Stimulated activated CD4-positive, alpha-beta T cell treated with anti-CD3 and anti-CD28 coated beads, Interleukin-1b, Interleukin-23, amount 100 ng/mL, for 1 hour (primary cell): ENCODE measurements at places on chromosomes 5 and 9.

DNA sequence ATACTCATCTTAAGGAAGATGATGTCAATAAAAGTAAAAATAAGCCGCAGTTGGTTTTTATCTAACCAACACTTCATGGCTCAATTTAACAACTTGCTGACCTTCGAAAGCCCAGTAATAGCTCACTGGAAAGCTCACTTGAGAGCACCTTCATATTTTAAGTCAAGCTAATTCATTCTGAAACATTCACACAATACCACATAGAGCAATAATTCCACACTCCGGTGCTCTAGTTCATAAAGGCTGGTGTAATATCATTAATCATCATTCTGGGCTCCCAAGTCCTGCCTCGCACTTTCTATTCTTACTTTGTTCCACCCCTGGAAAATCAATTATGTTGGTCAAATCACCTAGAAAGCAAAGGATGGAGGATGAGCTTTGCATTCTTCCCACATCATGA lies 74.4 kb downstream of the ELAVL2 start:
- no peak for DNase-seq

GRCh38 chr9:34712140-34712539 lies 2.2 kb upstream of the CCL21 start:
- no peak for DNase-seq

- peak; percentile 46 for DNase-seq
Measured at GRCh38 chr9:129697656-129698253, 32.3 kb downstream of the PRRX2 start.

DNA sequence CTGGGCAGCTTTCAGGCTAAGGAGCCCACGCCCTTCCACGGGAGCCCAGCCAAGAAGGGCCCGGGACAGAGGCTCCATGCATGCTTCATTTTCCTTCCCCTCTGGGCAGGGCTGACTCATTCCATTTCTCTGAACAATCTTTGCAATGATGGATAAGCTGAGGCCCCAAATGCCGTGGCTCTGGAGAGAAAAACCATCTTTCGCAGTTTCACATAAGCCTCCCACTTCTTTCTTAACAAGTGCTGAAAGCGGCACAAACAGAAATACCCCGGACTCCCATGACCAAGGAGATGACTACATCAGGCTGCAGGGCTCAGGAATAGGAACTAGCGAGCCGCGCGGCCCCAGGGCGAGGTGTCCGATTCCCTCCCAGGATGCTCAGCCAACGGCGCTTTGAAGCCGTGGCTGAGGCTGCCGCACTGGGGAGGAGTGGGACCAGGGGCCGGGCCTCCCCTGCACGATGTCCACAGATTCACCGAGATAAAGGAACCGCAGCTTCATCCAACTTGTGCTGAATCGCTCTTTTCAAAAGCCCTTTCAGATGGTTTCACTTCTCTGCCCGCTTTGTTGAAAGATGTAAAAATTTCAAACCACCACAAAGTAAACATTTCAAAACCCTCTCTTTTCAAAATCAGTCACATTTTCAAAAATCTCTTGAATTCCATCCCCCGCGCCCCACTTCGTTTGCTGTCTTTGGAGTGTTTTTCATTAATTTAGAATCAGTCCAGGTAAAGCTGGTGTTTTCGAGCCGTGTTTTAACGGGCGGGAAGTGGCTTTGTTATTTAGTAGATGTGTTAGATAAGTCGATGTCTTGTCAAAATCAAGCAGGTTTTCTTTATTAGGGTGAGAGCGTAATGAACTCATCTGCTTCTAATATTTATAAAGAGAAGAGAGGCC lies 96.5 kb upstream of the LMX1B start:
- no peak for DNase-seq

DNA sequence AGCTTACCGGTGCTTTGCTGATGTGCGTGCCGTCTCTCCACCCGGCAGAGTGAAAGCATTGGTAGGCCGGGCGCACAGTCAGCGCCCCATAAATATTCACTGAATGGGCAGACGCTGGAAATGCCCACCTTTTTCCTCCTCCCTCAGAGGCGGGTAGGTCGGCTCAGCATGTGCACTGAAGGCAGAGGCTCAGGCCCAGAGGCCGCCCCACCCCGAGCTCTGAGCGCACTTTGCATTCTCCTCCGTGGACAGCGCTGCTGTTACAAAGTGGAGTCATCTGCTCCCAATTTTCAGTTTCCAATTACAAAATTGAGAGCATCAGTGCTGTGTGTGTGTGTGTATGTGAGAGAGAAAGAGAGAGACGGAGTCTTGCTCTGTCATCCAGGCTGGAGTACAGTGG lies 10.6 kb downstream of the UCK1 start:
- no peak for DNase-seq

DNA sequence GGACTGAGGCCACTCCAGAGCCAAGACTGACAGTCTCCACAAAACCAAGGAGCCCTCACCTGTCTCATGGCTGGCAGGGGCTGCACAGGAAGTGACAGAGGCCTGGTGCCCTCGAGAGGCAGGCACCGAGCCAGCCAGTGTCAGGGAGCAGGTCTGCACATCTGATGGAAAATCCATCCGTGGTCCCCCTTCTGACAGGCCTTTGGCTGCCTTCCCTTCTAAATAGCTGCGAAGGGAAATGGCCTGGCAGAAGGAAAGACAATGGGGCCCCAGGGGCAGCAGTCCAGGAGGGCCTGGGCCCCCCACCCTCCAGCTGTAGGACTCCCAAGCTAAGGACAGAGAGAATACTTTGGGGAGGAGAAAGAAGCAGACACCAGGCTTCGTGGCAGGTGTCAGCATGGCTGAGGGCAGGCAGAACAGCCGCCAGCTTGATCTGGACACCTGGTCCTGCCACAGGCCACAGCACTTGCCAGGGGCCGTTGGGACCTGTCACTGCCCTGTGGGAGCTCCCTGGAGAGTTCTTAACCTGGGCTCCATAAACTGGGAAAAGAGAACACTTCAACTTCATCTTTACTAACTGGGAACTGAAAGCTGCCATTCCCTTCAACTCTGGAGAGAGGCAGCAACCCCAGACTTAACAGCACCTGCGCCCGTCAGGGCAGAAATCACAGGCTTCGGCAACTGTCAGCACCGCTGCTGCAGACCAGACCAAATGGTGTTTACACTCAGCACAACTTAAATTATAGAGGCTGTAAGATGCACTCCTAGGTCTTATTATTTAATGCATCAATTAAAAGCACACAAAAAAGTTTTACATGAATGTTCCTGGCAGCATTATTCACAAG lies 22.0 kb downstream of the ADAMTS2 start:
- DNase-seq: no peak

DNA sequence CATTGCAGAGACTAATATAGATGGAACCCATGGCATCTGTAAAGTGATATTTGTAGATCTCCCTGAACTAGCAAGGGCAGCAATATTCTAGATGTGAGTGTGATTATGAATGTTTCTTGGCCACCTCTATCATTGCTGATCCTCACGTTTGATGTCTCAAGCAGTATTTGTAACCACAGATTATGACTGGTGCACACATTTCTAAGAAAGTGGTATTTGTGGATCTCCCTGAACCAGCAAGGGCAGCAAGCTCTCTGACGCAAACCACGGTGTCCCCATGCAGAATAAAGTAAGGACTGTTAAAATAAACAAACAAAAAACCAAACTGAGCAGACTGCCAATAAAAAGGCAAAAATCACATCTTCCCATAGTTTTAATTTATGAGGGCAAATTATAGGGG lies 301.3 kb downstream of the CSNK1G3 start:
- no peak for DNase-seq

DNA sequence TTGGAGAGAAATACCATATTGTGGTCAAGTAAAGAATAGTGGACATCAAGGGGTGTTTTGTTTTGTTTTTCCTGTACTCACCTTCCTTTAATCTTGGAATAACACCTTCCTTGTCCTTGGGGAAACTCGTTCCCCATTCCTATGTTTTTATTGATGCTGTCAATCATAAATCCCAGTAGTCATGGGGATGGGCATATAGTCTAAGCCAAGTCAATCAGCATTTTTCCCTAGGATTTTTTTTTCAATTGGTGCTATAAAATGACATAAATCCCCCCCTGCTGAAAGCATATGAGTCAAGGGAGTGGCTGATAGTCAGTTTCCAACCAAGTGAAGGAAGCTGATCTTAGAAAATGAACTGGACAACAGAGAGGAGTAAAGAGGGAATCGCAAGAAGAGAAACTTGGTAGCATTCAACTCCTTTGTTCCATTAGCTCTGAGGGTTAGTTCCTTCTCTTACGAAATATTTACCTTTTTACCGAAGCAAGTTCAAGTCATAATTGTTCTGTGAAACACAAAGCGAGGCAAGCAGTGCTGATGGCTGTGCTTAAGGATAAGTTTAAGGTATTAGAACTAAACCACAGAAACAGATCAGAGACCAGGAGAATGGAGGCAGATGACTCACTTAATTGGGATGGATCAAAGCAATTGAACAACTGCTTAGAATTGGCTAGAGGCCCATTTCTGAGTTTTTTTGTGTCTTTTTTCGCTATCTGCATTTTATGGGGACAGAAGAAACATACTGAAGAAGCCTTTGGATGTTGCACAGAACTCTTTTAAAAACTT lies 218.6 kb downstream of the SEMA6A start:
- no peak for DNase-seq

- no peak for DNase-seq
Measured at GRCh38 chr9:105131981-105132380, 112.5 kb upstream of the SLC44A1 start.
